A172 (cell line): ENCODE measurements at places on chromosomes 16 and 17. TPM values are rescaled to one million over a fixed set of nuclear protein-coding genes. Genes with fewer than 3 reads are reported as not detected.

Gene DHRS7C
- total RNA-seq = not detected in 2 replicates

Gene IKZF3
- not detected in 2 replicates for total RNA-seq

Gene VWA3A
- total RNA-seq = 0.19 TPM in 1 of 2 replicates, not detected in the other

Gene ADAM11
- total RNA-seq = 2.2 and 2.8 TPM in 2 replicates

Gene CDC27
- 93.1 and 120 TPM in 2 replicates for total RNA-seq

Gene WFDC1
- not detected in 2 replicates for total RNA-seq

Gene HOXB8
- total RNA-seq = 34.8 and 56.0 TPM in 2 replicates

Gene CCL2
- 26.2 and 27.3 TPM in 2 replicates for total RNA-seq

Gene PERCC1
- total RNA-seq = not detected in 2 replicates

Gene MGRN1
- total RNA-seq = 28.0 and 28.2 TPM in 2 replicates

Gene DOC2A
- total RNA-seq = 0.45 and 1.7 TPM in 2 replicates

Gene CCL8
- total RNA-seq = not detected in 2 replicates

Gene NAGLU
- 79.2 and 80.1 TPM in 2 replicates for total RNA-seq

Gene C17orf78
- not detected in 2 replicates for total RNA-seq

Gene CDRT15
- total RNA-seq = not detected in 2 replicates

Gene STX1B
- total RNA-seq = 0.26 and 3.5 TPM in 2 replicates

Gene C17orf50
- not detected in 2 replicates for total RNA-seq

Gene CX3CL1
- 0.79 and 0.88 TPM in 2 replicates for total RNA-seq

Gene CSH1
- total RNA-seq = not detected in 2 replicates

Gene SLFN14
- not detected in 2 replicates for total RNA-seq

Gene TMEM235
- not detected in 2 replicates for total RNA-seq

Gene HAPSTR1
- total RNA-seq = 66.3 and 79.6 TPM in 2 replicates

Gene MLKL
- total RNA-seq = 16.0 and 16.8 TPM in 2 replicates

Gene PYY
- not detected in 2 replicates for total RNA-seq

Gene TBC1D3K
- total RNA-seq = 0.10 TPM in 1 of 2 replicates, not detected in the other

Gene PIRT
- total RNA-seq = not detected in 2 replicates

Gene TP53TG3B
- total RNA-seq = not detected in 2 replicates

Gene LMF1
- total RNA-seq = 14.1 and 25.1 TPM in 2 replicates

Gene DNAJA3
- 86.7 and 91.9 TPM in 2 replicates for total RNA-seq
